ENCODE measurements at places on chromosomes 3 and 15.

DNA sequence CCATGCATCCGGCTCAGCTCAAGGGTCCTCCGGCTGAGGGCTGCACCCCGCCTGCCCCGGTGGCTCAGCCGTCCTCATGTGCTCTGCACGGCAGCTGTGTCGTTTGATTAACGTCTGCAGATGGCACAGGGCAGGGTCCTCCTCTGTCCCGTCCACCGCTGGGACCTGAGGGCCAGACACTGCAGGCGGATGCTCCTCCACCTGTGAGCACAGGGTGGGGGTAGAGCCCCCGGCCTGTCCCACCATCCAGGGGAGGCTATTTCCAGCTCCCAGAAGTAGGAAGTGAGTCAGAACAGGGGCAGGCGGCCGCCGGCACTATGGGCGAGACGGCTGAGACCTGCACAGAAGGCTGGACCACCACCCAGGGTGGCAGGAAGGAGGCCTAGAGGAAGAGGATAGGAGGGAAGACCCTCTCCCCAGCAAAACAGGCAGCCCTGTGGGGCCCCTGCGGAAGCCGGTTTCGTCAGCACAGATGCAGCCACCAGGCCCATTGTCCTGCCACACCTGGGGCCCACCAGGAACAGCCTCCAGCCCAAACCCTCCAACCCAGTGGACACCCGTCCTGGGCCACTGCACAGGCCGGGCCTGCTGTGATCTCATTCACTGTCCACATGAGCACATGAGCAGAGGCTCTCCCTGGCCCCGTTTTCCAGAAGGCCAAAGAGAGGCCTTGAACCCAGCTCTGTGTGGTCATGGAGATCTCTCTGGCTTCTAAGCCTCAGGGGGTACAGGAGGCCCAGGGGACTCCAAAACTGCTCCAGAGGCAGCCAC is 12.6 kb upstream of the PLXND1 start:
- no peak for DNase-seq

DNA sequence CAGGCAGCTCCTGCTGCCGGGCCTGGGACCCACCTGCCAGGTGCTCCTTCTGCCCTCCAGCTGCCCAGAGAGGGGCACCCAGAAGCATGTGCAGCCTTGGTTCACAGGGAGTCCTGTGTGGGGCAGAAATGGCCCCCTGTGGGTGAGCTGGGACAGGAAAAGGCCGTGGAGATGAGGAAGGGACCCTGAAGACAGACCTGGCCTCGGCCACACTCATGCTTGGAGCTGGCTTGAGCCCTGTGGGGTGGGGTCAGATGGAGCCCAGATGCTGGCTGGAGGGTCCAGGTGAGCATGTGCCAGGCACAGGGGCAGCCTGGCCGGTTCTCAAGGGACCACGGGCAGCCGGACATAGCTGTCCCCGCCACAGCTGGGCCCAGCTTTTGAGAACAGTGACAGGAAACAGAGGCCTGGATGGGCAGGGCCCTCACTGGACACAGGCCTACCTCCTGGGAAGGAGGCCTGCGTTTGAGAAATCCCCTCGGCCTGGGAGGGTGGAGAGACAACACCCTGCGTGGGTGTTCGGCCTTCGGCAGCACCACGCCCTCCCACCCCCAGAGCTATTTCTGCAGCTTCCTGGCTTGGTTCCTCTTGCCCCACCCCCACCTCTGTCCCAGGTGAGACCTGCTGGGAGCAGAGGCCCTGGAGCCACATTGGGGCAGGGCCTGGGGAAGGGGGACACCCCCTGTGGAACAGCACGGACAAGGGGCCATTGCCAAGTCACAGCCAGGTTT is 132.6 kb upstream of the MEF2A start:
- DNase-seq = no peak

- DNase-seq = no peak
These were observed 88.2 kb upstream of the STT3B start for GRCh38 chr3:31444220-31445142.

- DNase-seq = no peak
These were observed 1.8 kb upstream of the SAMMSON start for GRCh38 chr3:69997631-69998307.

DNA sequence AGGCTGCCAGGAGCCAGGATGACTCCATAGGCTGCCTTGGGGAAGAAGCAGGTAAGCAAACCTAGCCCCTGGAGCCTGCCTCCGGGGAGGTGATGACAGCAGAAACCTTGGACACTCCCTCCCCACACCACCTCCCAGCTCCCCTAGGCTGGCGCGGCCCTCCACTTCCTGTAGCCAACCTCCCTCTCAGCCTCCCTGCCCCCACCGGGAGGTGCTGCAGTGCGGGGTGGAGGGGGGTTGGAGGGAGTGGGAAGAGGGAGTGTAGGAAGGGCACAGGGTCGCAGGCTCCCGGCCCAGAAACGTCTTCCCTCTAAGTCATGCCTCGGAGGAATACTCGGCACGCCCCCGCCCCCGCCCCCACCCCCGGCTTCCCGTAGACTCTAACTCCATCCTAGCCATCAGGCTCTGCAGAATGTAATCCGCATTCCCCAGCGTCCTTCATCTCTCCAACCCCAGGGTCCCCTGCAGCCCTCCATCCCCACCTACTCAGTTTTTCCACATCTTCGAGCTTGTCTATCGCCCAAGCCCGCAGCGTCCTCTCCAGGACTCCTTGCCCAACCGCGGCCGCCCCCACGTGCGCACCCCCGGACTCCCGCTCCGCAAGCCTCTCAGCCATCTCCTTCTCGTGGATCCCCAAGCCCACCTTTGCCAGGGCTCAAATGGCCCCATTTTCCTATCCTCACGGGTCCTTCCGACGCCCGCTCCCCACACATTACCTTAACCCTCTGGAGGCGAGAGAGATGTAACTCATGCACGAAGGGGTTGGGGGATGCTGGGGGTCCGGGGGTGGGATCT is 528 bp downstream of the LPCAT4 start:
- peak; percentile 40 for DNase-seq

- DNase-seq = no peak
These were observed 108.4 kb downstream of the LSM3 start for GRCh38 chr3:14286887-14287500.

DNA sequence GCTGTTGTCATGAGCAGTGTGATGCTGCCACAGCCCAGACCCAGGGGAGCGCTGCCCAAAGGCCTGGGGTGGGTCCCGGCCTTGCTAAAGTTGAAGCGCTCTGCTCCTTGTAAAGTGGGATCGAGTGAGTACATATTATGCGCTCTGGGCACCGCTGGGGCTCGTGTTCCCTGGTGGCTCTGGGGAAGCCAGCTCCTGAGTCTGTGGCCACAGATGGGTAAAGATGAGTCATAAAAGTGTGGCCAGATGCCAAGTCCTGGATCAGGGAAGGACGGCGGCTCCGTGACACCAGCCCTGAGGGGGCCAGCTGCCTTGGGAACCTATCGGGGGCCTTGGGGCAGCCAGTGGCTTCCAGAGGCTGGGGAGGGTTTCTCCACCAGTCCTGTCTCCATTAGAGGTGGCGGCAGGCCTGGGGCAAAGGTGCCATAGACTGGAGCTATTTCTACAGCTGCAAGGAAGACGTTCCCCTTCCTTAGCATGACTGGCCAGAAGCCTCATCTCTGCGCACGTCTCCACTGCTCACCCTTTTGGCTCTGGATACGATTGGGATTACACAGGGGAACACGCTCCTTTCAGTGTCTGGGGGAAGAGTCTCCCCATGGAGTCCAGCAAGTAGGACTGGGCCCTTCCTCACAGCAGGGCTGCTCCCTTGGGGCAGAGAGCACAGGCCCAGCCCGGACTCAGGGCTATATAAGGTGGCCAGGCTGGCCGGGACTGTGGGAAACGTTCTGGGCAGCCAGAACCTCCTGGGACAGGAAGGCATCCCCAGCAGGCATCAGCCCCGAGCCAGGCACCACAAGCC is 1.2 kb upstream of the ITIH4 start:
- no peak for DNase-seq

DNA sequence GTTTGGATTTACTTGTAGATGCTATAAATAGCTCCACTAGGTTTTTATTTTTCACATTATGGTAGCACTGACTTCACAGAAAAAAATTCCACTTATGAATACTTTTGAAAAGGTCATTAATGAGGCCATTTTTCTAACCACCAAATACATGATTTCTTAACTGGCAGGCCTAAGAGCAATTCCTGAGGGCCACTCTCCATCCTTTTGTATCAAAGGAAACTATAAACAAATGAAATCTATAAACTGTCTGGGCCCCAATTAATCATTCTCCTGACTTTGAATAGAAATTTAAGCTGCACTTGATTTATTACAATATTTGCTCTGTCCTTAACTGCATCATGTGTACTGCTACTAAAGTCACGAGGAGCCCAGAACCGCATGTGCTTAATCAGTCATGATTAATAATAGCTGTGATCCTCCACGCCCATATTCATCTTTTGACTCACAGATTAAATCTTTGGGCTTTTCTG is 25.1 kb upstream of the MTMR10 start:
- no peak for DNase-seq

DNA sequence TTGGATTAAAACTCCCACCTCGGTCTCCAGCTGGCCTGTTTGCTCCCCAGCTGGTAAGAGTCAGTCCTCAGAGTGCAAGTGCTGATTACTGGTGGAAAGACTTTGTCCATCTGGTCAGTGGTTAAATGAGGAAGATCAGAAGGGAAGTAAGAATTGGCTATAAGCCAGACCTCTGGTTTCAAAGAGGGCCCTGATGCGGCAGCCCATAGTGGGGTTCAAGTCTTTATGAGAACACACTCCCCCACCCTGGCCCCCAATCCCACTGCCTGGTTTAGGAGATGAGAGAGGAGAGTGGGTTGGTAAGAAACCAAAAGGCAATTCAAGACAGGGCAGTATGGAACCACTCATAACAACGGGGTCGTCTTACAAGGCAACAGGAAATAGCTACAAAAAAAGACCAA is 65.0 kb downstream of the FRMD4B start:
- no peak for DNase-seq

DNA sequence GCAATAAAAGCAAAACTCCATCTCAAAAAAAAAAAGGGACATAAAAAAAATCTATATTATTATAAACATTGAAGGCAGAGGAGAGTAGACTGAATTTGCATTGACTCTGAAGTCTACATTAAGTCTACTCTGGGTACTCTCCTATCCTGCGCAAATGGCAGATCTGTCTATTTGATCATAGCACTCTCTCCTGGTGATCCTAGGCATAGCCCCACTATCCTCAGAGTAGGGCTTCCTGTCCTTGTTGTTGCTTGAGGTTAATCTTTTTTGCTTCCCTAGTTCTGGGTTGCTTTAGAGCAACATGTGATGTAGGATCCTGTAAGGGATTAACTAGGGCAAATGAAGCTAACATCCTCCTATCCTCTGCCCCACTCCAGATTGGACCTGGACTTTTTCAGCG is 82.1 kb upstream of the LRRFIP2 start:
- no peak for DNase-seq

DNA sequence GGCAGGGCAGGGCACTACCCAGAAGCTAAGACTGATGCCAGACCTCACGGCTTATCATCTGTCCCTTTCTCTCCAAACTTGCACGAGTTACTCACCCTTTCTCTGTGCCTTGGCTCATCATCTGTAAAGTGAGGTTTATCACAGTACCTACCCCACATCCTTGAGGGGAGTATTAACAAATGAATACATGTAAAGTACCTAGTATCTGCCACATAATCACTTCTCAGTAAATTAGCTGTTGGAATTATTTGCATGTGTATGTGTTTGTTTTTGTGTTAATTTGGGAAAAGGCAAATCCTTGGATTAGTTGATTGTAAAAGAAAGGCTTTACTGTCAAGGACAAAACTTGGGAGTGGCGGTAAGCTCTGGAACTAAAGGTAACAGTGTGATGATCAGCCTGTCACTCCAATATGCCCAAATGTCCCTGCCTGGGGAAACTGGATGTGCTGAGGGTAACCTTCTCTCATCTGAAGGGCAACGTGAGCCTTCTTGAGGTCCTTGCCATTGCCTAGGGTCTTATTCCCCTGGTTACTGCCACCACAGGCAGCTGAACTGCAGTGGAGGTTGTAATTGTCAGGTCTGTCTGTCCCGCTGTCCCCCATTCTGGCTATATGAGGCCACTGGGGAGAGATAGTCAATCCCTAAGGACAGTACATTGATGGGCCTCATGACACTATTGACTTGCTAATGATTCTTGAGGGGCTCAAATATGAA is 269.4 kb downstream of the CLSTN2 start:
- no peak for DNase-seq

DNA sequence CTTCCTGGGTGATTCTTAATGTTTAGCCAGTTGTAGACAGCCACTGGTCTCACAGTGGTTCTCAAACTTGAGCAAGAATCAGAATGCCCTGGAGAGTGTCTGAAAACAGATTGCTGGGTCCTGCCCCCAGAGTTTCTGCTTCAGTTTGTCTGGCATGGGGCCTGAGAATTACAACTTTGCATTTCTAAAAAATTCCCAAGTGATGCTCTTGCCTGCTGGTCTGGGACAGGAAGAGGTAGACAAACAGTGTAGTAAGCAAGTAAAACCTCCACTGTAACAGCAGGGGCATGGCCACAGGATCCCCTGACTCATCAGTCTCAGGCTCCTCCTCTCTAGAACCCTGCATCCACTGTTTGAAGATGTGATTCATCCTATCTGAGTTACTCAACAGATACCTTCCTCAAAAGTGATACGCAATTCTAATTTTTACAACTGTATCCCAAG is 36.5 kb downstream of the DZIP1L start:
- DNase-seq = no peak

DNA sequence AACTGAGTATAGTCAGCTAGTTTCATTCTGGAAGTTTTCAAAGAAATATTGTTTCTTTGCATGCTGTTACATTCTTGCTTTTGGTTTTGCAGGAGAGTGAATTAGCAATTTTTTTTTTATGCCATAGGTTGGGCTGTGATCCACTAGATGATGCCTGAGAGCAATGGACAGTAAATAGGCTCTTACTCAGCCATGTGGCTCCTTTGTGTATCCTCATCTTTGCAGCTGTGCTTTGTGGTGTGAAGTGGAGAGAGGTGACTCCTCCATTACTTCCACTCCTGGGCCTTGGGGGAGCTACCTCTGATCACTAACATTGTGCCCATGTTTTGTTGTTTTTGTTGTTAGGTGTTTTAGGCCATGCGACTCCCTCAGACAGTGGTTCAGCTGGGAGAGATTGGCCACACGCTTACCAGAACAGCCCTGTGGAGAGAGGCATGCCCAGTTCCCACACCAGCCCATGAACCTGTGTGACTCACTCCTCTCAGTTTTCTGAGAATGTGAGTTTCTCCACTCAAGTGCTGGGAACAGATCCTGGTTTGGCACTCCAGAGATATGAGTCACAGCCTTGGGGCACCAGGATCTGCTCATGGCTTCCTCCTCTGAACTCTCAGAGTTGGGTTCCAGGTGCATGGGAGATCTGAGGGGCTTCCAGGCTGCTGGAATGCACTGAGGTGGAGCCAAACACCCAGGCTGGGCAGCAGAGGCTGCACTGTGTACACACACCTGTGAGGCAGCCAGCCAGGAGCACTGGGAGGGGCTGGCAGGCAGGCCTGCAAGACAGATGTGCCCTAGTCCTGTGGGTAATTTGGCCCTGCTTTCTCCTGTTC is 785.3 kb downstream of the ROBO2 start:
- no peak for DNase-seq

DNA sequence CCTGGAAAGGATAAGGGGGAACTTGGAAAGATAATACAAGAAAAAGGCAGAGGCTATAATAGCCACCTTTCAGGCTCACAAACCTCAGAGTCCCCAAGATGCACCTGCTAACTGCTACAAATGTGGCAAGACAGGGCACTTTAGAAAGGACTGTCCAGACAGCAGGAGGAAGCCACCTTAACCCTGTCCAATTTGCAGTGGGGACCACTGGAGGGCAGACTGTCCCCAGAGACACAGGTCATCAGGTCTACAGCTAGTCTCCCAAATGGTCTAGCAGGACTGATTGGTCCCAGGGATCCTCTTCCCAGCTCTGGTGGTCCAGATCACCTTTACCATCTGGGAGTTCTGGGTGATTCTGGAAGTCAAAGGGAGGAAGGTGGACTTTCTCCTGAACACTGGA is 882.5 kb upstream of the GBE1 start:
- peak; percentile 13 for DNase-seq

- no peak for DNase-seq
These were observed 189.0 kb downstream of the VGLL3 start for GRCh38 chr3:86801921-86802320.

Data from endothelial cell (in vitro differentiated cells).